Activated effector memory CD4-positive, alpha-beta T cell treated with Interleukin-2 at 50 U/mL for 16 hours (primary cell): ENCODE measurements at places on chromosomes 7 and 10.

DNA sequence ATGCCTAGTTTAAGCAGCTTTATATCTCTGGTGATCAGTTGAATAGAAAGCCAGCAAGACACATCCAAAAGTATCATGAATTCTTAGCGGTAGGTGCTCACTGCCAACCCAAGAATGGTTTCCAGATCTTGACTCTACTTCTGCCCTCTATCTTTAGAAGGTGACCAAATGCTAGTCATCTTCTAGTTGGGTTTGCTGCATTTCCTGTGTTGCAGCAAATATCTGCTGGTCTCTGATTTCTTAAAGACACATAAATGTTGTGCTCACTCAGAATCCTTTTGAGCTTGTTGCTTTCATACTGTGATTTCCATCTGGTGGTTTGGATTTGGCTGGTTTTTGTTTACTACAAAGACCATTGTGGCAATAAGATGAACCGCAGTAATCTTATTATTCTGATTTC lies 2.2 kb downstream of the CDC123 start:
- no peak for DNase-seq

GRCh38 chr7:1918063-1918645 lies 248.1 kb downstream of the ELFN1 start:
- DNase-seq = no peak

DNA sequence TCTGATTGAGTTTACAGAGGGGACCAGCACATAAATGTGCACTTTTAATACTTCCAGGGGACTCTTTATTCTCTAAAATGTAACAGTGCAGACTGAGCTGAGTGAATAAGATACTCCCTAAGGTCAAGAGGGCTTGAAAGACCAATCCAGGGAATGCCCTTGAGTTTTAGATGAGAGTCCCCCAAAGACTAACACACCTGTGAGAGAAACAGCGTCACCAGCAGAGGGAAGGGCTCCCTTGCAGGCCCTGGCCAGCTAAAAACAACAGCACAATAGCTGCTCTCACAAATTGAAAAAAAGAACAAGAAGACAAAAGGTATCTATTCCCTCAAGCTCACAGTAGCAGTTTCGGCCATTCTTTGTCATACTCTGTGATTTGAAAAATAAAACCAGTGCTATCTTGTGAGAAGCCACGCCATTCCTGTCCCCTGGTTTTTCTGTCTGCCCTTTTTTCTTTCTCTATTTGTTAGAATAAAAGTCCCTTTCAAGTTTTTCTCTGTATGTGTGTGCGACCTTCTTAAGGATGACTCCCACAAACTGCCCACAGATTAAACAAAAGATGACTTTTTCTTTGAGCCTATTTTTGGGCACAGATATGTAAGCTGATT lies 230.4 kb upstream of the BMPER start:
- DNase-seq = no peak

- no peak for DNase-seq
Measured at GRCh38 chr7:138066954-138067394, 9.3 kb upstream of the AKR1D1 start.

GRCh38 chr10:4127518-4128315 lies 342.7 kb upstream of the KLF6 start:
- DNase-seq = no peak

DNA sequence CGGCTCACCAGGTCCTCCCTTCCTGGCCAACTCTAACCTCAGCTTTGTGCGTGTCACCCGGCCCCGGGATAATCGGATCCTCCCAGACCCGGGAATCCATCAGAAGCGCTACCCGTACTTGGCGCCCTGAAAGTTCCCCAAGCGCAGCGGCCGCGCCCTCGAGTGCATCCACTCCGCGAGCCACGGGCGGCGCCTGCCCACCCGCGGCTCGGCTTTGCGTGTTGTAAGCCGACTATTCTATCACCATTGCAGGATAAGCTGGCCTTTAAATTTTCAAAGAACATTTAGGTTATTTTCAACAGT lies 35.7 kb upstream of the EBLN1 start:
- DNase-seq = peak; percentile 38

DNA sequence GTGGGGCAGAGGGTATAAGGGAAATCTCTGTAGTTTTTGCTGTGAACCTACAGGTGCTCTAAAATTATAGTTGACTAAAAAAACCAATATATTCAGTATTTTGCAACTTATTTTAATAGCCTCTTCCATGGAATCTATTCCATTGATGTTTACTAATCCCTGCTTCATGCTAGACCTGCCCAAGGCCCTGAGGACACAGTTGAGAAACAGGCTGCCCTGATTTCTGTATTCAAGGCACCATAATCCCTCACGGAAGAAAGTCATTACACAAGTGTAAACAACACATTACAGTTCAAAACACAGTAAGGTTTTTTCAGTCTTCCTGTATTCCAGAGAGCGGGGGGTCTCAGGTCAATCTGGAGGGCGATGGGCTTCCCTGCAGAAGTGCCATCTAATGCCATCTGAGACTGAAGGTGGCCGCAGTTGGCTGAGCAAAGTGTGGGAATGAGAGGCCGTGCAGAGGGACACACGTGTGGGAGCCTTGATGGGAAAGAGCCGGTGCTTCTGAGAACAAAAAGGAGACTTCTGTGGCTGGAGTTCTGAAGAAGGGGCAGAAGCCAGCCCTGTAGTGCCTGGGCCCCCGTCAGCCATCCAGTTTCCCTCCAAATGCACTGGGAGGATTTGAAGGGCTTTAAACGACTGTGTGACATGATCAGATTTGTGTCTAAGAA lies 146.9 kb downstream of the PTPN20 start:
- DNase-seq = no peak

- DNase-seq = no peak
Measured at GRCh38 chr10:3068968-3069737, 1.8 kb downstream of the PFKP start.

DNA sequence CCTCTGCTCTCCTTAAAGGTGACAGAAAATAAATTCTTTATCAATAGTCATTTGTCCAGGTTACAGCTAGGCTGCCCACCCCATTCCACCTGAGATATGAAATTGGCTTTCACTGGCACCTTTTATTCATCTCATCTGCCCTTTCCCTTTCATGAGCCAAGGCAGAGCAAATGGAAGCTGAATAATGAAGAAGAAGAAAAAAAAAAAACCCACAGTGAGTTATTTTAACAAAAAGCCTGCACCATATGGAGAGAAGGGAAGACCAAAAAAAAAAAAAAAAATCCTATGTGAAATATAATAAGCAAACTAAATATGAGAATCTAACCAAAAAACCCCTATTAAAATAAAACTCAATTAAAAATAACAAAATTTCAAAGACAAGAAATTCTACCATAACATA lies 59.2 kb downstream of the CHCHD3 start:
- no peak for DNase-seq

DNA sequence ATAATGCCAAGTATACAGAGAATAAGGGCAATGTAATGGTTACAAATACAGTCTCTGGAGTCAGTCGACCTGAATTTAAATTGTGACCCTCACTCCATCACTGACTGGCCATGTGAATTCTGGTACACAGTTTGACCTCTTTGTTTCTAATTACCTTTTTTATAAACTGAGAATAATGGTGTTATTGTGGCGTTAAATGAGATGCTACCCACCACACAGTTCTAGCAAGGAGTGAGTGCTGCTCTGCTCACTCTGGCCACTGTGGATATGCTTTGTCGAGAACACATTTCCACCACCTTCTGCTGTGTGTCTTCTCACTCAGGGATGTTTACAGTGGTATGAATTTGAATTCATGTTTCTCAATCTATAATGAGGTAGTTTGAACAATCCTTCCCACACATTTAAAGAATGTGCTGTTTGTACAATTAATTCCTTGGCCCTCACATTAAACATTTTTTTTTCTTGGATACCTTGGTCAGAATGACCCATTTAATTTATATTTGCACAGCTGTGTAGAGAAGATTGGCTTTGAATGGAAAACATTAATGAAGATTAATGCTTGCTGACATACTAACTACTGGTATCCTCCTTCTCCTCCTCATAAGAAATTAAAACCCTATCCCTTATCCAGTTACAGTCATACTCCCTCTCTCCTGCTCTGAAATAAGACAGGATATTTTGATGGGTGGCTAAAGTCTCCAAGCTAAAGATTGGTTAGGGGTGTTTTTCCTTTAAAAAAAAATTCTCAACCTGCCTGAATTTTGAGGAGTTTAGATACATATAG lies 42.4 kb downstream of the PLCE1 start:
- DNase-seq = no peak

GRCh38 chr10:17340144-17340829 lies 112.2 kb downstream of the VIM start:
- DNase-seq = no peak

DNA sequence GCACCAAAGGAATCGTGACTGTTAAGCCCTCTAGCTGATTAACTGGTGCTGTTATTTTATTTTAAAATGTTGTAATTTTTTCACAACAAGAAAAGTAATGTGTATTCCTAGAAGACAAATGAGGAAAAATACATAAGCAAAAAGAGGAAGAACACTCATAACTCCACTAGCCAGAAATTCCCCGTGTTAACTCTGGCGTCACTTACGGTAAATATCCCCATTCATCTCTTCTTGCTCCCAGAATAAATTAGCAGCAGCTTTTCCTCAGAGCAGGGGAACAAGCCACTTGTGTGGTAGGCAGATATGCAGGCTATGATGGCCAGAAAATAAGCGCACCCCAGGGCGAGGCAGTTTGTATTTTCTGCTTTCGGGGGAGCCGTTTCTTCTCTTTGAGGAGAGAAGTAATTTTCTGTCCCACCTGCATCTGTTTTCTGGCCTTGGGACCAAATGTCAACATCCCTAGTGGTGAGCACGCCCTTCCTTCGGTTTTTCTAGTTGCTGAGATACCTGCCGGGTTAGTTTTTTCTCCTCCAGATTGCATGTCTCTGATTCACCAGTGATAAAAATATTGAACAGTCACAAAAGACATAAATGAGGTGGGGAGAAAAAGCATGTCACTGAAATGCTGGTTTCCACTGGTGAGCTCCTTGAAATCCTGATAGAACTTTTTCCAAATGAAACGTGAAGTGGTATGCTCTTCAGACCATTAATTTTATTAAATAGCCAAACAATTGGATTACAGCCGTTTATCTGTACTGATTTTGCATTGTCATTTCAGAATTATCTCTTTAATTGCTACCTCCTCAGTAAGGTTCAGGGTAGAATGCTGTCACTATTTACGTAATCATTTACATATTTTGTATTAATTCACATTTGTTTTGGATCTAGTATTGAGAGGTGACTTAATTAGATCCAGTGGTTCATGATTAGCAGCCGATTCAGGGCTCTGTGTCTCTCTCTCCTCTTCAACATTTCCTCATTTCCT lies 268.1 kb downstream of the CAMK1D start:
- DNase-seq = no peak

- DNase-seq = no peak
Measured at GRCh38 chr10:78170026-78170475, 136.4 kb downstream of the RPS24 start.

DNA sequence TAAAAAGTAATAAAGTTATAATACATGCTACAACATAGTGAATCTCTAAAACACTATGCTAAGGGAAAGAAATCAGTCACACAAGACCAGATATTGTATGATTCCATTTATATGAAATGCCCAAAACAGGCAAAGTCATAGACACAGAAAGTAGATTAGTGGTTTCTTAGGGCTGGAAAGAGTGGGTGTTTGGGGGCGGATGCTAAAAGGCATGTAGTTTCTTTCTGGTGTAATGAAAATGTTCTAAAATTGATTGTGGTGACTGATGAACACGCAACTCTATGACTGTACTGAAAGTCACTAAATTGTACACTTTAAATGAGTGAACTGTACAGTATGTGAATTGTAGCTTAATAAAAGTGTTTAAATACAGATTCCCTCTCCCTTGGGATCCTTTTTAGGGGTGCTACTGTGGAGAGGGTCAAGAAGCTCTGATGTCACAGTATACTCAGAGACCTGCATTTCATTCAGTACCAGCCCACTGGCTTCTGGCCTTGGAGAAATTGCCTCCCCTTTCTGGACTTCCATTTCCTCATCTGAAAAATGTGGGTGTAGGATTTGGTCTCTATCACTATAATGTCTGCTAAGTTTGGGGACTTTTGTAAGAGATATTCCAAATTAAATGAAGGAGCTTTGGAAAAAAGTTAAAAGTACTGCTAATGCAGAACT lies 46.4 kb downstream of the AOAH start:
- DNase-seq = no peak

- no peak for DNase-seq
Measured at GRCh38 chr10:90912174-90912573, 8.7 kb downstream of the ANKRD1 start.

GRCh38 chr7:98323597-98324322 lies 42.3 kb downstream of the BRI3 start:
- DNase-seq = no peak

GRCh38 chr7:159114981-159115380 lies 29.7 kb downstream of the VIPR2 start:
- DNase-seq = no peak

DNA sequence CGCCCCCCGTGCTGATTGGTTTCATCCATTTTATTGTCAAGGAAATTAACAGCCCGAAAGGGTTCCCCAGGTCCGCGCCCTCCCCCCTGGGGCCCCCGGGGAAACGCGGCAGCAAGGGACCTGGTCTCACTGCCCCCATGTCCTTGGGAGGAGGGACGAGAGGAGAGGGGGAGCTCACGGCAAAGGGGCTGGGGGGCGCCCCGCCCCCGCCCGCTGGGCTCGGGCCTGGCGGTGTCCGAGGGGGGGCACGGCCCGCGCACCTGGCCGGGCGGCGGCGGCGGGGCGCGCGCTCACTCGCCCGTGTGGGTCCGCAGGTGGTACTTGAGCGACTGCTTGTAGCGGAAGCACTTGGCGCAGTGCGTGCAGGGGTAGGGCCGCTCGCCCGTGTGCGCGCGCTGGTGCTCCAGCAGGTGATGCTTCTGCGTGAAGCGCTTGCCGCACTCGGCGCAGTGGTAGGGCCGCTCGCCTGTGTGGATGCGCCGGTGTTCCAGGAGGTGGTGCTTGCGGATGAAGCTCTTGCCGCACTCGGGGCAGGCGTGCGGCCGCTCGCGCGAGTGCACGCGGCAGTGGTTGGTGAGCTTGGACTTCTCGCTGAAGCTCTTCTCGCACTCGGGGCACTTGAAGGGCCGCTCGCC lies 29.3 kb downstream of the ZNF777 start:
- DNase-seq = no peak

DNA sequence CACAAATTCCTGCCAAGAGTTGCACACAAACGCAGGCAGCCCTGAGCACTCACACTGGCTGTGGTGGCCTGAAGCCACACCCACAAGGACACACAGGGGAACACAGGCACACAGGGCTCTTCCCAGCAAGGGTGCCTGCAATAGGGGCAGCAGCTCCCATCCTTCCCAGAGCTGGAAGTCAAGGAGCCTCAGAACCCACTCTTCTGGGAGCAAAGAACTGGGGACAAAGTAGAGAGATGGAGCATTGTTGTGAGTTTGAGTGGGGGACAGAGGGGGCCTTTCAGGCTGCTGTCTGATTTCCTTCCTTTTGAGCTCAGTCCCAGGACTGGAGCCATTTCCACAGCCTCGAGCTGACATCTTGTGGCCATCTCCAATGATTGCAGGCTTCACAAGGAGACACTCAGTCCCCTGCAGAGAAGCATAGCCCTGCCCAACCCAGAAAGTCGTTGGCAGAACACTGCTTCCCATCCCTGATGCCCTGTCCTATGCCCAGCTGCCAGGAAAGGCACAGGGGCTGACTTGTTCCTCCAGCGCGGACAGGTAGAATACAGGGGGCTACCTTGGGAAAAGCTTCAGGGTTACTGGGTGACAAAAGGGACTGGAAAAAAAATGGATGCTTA lies 34.4 kb upstream of the SLF2 start:
- DNase-seq = no peak
